ENCODE measurements at places on chromosomes 7 and 10. TPM values are rescaled to one million over a fixed set of nuclear protein-coding genes. Genes with fewer than 3 reads are reported as not detected.

NEUROD6 gene
- not detected for total RNA-seq

TRIL gene
- not detected for total RNA-seq

DNA sequence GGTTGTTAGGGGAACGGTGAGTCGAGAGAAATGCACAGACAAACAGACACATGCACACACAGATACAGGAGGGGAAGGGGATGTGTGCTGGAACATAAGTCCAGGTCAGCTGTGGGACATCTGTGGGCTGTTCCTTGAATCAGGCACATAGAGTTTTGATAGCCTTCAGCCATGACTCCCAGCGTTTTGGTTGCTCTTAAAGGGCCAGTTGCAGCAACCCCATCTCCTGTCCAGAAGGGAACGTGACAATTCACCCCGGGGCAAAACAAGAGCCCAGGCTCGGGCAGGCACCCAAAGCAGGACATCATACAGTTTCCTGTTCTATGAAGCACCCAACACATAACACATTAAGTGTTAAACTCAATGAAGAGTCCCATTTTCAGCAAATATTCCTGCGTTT is 9.6 kb downstream of the INSYN2A start:
- no peak overlapping the region for H3K27ac ChIP-seq
- no peak for DNase-seq

- H3K27ac ChIP-seq, result no peak overlapping the region
- no peak for DNase-seq
- H3K36me3 ChIP-seq, result no peaks in the 10 kb centered on the region
- peaks cover 56% of the 10 kb centered on the region for H3K27me3 ChIP-seq
- no peak overlapping the region for H3K4me3 ChIP-seq
- no peaks in the 10 kb centered on the region for H3K4me1 ChIP-seq
Measured at GRCh38 chr7:42770114-42770513, 141.8 kb downstream of the C7orf25 start.

GRCh38 chr10:99451981-99452380 is 21.6 kb upstream of the GOT1 start:
- no peaks in the 10 kb centered on the region for H3K4me1 ChIP-seq
- no peak overlapping the region for H3K27ac ChIP-seq
- no peak for DNase-seq
- H3K27me3 ChIP-seq, result peaks cover 31% of the 10 kb centered on the region
- no peaks in the 10 kb centered on the region for H3K36me3 ChIP-seq

GRCh38 chr7:90958647-90959046 is 305.6 kb upstream of the FZD1 start:
- H3K27me3 ChIP-seq, result no peaks in the 10 kb centered on the region
- no peaks in the 10 kb centered on the region for H3K36me3 ChIP-seq
- no peaks in the 10 kb centered on the region for H3K4me1 ChIP-seq
- no peak for DNase-seq
- no peak overlapping the region for H3K27ac ChIP-seq
- no peak overlapping the region for H3K4me3 ChIP-seq

DNA sequence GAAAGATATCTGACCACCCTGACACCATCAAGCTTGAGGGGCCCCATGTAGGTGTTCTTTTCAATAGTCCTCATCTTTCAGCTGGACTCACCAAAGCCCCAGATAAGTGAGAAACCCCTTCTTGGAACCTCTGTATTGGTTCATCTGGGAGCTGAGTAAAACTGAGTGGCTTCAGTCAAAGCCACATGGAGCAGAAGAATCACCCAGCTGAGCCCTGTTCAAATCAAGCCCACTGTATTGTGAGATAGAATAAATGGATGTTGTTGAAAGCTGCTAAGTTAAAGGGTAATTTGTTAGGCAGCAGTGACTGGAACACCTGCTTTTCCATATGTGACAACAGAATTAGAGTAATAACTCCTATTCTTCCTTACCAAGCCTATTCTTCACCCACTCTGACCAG is 64.8 kb upstream of the SDK1 start:
- no peaks in the 10 kb centered on the region for H3K4me1 ChIP-seq
- no peaks in the 10 kb centered on the region for H3K27me3 ChIP-seq
- no peak for DNase-seq
- no peak overlapping the region for H3K27ac ChIP-seq

- H3K27me3 ChIP-seq, result no peaks in the 10 kb centered on the region
- no peak overlapping the region for H3K27ac ChIP-seq
- H3K36me3 ChIP-seq, result no peaks in the 10 kb centered on the region
- H3K4me3 ChIP-seq, result no peak overlapping the region
- H3K4me1 ChIP-seq, result peaks cover 4% of the 10 kb centered on the region
- DNase-seq, result no peak
Measured at GRCh38 chr10:30600005-30600404, 29.5 kb downstream of the LYZL2 start.

Measured in PC-9 (cell line).